ENCODE measurements at places on chromosomes 4 and X.

- DNase-seq = no peak
Measured at GRCh38 chr4:153466949-153467896, 1.1 kb downstream of the TMEM131L start.

- no peak for DNase-seq
Measured at GRCh38 chr4:6178757-6179156, 21.6 kb downstream of the JAKMIP1 start.

DNA sequence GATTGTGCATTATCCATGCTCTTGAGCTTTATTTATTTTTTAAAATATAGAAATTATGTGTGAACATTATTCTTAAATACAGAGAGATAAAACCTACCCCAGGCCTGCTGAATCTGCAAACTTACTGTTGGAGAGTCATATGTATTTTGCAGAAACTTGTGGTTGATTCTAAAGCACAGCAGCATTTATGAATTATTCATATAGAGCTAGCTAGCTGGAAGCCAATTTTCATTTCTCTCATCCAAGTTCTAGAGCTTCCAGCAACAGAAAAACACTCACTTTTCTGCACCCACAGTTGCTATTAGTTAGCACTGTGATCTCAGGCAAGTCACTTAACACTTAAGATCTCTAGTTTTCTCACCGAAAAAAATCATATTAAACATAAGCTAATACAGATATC is 479.5 kb upstream of the FAM47C start:
- DNase-seq = no peak

DNA sequence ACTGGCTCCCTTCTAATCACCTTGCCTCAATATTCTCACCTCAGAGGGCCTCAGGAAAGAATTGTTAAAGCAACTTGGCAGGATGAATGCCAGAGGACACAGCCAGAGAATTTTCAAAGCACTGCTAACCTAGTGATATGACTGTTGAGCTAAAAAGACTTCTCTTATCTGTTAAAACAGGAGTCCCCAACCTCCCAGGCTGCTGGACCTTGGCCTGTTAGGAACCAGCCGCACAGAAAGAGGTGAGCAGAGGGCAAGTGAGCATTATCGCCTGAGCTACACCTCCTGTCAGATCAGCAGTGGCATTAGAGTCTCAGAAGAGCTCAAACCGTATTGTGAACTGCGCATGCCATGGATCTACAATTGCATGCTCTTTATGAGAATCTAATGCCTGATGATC is 1.7 kb upstream of the KCNE5 start:
- DNase-seq = no peak

DNA sequence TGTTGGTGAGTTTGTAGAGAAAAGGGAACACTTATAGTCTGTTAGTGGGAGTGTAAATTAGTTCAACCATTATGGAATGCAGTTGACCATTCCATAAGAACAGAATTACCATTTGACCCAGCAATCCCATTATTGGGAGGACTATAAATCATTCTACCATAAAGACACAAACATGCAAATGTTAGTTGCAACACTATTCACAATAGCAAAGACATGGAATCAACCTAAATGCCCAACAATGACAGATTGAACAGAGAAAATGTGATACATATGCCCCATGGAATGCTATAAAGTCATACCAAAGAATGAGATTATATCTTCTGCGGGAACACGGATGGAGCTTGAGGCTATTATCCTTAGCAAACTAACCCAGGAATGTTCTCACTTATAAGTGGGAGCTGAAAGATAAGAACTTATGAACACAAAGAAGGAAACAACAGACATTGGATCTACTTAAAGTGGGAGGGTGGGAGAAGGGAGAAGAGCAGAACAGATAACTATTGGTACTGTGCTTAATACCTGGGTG is 1819.2 kb upstream of the ADGRL3 start:
- no peak for DNase-seq

- no peak for DNase-seq
Measured at GRCh38 chr4:168615294-168616065, 118.6 kb downstream of the PALLD start.

DNA sequence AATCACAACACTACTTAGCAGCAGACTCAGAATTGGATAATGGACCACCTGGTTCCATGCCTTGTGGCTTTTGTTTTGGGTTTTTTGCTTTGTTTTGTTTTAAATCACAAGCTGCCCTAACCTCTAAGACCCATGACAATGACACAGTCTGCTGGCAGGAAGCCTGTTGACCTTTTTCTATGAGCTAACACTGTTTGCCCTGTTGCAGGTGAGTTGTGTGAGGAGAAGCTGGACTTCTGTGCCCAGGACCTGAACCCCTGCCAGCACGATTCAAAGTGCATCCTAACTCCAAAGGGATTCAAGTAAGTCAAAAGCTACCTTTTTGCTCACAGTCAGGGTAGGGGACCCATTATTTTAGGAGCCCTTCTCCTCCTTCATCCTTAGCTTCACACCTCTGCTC is 110.8 kb upstream of the PACRGL start:
- no peak for DNase-seq

DNA sequence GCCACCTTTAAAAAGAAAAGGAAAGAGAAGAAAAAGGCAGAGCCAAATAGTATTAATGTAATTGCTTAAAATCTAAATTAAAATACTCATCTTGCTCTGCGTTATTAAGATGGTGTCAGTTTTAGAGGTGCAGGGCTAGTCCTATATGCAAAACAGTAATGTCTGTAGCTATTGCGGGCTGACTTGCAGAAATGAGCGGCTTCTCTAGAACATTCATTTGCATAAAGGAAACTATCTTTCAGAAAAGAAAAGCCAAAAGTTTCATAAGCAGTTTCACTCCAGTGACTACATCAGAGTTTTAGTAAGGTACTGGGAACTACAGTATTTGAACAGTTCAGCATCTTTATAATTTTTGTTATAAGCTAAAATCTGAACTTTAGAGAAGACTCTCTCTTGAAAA is 6.0 kb downstream of the SMAD1 start:
- DNase-seq = no peak

DNA sequence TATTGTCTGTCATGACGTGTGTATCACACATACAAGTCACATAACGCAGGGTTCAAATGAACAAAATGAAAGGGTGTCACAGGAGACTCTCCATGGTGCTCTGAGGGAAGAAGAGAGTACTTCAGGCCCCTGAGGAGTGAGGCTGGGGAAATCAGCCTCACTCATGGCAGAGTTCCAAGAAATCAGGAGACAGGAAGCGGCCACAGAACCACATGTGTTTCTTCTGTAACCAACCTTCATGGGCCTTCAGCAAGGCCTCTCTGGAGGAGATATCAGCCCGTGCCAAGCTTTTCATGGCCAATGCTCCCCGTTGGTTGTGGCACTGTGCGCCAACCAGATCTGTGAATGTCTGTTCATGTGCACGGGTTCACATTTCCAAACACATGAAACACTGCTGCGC is 76.0 kb downstream of the NAT8L start:
- no peak for DNase-seq

- DNase-seq = no peak
Measured at GRCh38 chr4:152682143-152682941, 2.5 kb upstream of the TMEM154 start.

DNA sequence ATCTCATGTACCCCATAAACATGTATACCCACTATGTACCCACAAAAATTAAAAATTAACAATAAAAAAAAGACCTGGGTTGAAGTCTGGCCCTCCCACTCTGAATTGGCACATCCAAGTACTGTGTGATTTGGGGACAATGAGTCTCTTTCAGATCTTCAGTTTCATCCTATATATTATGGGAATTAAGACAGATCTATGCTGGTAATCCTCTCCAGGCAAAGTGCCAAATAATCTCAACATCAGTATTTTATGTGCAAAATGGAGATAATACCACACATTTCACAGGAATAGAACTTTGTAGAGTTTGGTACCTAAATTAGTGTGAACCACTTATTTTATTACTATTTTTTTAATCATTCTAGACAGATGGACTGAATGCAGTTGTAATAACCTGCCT is 11.0 kb upstream of the SCD5 start:
- no peak for DNase-seq

DNA sequence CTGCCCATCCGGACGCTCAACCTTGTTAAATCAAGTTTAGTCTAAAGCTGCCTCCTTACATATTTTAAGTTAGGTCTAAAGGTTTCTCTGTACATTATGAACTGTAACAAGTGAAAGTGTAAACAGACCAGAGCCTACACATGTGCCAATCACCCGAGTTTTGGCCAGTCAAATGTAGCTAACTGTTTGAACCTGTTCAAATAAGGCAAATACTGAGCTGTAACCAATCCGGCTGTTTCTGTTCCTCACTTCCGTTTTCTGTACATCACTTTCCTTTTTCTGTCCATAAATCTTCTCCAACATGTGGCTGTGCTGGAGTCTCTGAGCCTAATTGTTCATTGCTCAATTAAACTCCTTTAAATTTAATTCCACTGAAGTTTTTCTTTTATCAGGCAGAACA is 113.3 kb upstream of the SHISA3 start:
- DNase-seq = no peak

DNA sequence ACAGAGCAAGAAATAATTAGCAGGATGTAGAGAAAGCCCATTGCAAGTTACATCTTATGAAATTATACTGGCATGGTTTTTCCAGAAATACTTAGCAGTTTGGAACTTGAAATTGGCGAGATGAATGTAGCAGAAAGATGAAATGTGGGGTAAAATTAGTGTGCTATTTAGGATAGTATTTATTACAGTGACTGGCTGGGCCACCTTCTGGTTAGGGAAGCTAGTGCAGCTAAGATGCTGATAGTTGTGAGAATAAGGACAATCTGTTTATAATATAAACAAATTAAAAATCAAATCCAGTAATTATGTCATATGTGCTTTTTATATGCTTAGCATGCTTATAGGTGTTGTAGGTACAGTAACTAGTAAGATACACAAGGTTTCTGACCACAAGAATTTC is 74.8 kb downstream of the IL15 start:
- no peak for DNase-seq

- DNase-seq = peak; percentile 66
Measured at GRCh38 chr4:56307423-56307822, 79.9 kb downstream of the AASDH start.

- DNase-seq = no peak
Measured at GRCh38 chrX:44997282-44997812, 124.4 kb downstream of the KDM6A start.

- DNase-seq = no peak
Measured at GRCh38 chr4:86131456-86131855, 228.4 kb downstream of the MAPK10 start.

GRCh38 chrX:132692066-132692465 is 203.2 kb upstream of the MBNL3 start:
- no peak for DNase-seq

GRCh38 chrX:18129690-18130089 is 91.0 kb downstream of the BEND2 start:
- no peak for DNase-seq

DNA sequence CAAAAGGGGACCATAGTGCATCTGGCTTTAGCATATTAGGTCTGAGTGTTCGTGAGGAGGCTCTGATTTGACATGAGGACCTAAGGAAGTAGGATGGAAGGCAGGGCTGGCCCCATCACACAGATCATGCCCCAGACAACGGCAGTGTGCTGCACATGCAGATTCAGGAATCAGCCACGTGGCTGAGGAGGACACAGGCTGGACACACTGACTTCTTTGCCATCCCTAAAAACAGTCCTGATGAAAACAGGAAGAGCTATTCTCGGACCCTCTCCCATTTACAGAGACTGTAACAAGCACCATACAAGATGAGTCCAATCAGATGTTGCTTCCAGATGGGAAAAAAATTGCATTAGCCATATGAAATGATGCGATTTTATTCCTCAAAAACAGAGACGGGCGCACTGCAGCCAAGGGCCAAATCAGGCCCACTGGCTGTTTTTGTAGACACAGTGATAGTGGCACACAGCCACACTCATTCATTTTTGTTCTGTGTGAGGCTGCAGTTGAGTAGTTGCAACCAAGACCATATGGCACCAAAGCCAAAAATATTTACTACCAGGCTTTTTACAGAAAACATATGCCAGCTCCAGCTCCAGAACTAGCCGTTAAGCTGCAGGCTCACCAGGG is 41.0 kb downstream of the ACSL1 start:
- DNase-seq = no peak

DNA sequence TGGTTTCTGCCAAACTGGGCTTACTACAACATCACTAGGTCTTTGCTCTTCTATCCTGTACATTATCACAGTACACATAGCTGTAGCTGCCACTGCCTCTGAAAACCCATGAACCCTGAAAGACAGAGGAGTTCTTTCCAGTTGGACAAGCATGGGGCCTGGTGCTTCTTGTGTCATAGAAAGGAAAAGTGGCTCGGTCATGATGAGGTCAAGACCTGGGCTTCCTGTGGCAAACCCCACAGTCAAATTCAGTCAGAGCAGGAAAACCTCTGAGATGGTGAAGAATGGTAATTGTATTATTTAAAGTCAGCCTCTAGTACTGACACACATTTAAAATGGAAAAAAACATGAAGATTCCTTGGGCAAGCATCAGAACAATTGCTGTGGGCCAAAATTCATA is 133.3 kb upstream of the PRPS2 start:
- no peak for DNase-seq

GRCh38 chrX:150790021-150790420 is 96.8 kb downstream of the MTMR1 start:
- DNase-seq = no peak

DNA sequence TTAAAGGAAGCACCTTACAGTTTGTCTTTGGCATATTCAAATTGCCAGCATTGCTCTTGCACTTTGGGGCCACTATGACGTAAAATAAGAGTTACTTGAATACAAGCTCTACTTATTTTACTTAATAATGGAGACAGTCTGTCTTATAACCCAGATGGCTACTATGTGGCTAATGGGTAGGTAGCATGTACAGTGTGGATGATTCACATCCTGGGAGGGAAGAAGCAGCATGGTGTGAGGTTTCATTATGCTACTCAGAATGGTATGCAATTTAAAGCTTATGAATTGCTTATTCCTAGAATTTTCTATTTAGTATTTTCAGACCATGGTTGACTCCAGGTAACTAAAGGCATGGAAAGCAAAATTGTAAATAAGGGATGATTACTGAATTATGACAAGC is 761.8 kb upstream of the ATOH1 start:
- peak; percentile 8 for DNase-seq

DNA sequence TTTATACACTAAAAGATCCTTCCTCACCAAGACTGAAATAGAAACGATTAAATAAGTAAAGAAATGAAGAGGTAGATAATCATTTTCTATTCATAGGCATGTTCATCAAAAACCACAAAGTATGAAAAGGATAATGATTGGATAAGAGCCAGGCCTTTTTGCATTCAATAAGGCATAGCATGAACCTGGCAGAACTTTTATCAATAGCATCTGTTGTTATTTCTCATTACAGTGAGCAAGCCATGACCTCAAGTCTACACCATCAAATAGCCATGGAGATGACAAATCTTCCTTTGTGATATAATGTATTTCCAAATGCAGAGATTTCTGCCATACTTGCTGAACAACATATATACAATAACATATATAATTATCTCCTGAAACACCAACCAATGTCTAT is 206.0 kb upstream of the SLC7A11 start:
- no peak for DNase-seq

DNA sequence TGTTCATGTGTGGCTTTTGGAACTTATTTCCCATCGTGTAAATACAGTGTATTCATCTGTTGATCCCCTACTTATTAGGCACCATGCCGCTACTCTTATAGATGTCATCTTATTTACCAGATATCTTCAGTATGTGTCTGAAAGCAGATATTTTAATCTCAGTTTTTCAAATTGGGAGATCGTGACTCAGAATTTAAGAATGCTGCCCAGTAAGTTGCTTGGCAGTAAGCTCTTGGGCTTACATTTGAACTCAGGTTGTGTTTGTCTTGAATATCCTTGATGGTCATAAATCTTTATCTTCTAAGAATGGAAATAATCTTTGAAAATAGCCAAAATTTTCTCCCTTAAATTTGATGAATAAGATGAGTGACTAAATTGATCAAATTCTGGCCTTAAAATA is 45.9 kb upstream of the RPA4 start:
- peak; percentile 5 for DNase-seq

- DNase-seq = no peak
Measured at GRCh38 chr4:104907074-104907649, 239.5 kb upstream of the TET2 start.

All from epithelial cell of prostate (primary cell).